ENCODE measurements at places on chromosomes 1 and 21.

DNA sequence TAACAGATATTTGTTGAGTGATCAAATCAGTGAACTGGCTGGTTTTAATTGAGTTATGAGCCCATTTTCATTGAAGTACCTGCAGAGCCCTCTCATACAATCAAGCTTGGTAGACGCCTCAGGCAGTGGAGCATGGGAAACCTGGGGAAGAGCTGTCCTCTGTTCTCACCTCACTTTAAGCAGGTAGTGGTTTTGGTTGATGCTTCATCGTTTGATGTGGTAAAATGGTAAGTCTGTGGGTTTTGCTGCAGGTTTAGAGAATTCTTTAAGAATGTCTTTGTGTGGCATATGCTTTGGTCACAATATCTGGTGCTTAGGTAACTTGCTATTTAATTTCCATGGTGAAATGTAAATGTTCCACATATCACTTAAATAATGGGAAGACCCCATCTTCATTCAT is 10.0 kb downstream of the LAMC1 start:
- no peak for DNase-seq

DNA sequence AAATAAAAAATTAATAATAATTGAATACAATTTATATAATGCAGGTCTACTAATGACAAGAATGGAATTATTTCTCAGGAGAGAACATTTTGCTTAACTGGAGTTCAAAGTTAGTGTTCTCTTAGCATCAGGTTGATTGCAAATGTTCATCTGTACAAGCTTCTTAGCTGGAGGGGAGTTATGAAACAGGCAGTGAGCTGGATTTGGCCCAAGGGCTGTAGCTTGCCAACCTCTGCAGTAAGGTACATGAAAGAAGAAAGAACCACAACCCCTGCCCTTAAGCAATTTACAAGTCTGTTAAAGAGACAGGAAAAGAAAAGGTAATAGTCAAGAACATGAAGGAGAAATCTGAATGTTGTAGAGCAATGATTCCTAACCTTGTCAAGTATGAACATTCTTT is 17.0 kb downstream of the LPGAT1 start:
- DNase-seq, result no peak

- no peak for DNase-seq
These were observed 40.4 kb upstream of the LDLRAP1 start for GRCh38 chr1:25502957-25503356.

GRCh38 chr1:17527036-17527914 is 12.2 kb upstream of the ARHGEF10L start:
- no peak for DNase-seq

DNA sequence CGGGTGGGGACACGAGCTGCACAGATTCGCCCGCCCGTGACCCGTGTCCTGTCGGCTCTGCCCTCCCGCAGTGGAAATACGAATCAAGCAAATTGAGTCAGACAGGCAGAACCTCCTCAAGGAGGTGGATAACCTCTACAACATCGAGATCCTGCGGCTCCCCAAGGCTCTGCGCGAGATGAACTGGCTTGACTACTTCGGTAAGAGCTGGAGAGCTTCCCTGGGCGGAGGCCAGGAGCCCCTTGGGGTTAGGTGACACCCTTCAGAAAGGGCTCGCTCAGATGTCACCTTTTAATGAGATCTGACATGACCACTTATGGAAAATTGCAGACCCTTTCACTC is 489 bp downstream of the CDCA8 start:
- no peak for DNase-seq

GRCh38 chr21:39863111-39863510 is 4.1 kb upstream of the PCP4 start:
- no peak for DNase-seq

- no peak for DNase-seq
These were observed 24.6 kb downstream of the MAPKAPK2 start for GRCh38 chr1:206709322-206709721.

- peak; percentile 9 for DNase-seq
These were observed 120.2 kb upstream of the KCNE2 start for GRCh38 chr21:34243562-34243961.

DNA sequence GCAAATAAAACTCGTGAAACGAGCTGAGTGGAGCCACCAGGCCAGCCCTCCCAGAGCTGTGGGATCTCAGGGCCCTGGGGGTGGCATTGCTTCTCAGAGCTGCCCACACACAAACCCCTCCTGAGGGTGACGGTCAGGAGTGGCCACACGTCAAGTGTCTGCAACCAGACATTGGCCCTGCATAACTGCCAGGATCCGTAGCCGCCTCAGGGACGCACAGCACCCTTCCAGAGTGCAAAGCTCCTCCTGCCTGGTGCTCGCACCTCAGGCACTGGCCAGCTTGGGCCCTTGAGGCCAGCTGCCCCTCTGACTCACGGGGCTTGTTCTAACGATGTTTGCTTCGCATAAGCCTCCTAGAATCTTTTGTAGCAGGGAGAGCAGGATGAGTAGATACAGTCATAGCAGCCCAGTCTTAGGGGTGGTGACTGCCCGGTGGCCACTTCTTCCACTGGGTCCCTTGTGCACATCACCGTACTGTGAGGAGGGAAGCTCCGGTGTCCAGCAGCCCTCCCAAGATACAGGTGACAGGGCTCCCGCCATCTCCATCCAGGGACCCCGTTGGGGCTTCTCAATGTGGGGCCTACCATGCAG is 5.0 kb downstream of the WNT3A start:
- no peak for DNase-seq

DNA sequence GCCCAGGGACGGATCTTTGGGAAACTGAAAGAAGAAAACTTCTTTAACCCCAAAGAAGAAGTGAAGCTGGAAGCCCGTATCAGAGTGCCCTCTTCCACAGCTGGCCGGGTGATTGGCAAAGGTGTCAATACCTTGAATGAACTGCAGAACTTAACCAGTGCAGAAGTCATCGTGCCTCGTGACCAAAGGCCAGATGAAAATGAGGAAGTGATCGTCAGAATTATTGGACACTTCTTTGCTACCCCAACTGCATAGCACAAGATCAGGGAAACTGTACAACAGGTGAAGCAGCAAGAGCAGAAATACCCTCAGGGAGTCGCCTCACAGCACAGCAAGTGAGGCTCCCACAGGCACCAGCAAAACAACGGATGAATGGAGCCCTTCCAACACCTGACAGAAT is 114.0 kb downstream of the NBPF12 start:
- no peak for DNase-seq

GRCh38 chr1:10860682-10861081 is 64.2 kb upstream of the CASZ1 start:
- no peak for DNase-seq

- no peak for DNase-seq
These were observed 79.1 kb upstream of the ARTN start for GRCh38 chr1:43854473-43854872.

DNA sequence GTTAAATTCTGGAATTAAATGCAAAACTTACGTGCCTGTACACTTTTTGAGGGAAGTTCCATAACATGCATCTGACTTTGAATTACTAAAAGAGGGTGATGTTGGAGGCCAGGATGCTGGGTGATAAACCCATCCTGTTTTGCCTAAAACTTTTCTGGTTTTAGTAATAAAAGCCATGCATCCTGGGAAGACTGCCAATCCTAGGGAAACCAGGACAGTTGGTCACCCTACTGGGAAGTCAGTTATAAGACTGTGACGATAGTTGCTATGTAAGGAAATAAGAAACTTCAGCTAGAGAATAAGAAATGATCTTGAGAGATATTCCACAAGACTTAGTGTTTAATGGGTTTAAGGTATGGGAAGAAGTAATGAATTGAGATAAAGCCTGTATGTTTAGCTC is 336.6 kb upstream of the LYPLAL1 start:
- no peak for DNase-seq

GRCh38 chr1:168731244-168731953 is 2.4 kb upstream of the DPT start:
- no peak for DNase-seq

GRCh38 chr1:239429163-239429562 is 42.8 kb downstream of the CHRM3 start:
- DNase-seq, result no peak

DNA sequence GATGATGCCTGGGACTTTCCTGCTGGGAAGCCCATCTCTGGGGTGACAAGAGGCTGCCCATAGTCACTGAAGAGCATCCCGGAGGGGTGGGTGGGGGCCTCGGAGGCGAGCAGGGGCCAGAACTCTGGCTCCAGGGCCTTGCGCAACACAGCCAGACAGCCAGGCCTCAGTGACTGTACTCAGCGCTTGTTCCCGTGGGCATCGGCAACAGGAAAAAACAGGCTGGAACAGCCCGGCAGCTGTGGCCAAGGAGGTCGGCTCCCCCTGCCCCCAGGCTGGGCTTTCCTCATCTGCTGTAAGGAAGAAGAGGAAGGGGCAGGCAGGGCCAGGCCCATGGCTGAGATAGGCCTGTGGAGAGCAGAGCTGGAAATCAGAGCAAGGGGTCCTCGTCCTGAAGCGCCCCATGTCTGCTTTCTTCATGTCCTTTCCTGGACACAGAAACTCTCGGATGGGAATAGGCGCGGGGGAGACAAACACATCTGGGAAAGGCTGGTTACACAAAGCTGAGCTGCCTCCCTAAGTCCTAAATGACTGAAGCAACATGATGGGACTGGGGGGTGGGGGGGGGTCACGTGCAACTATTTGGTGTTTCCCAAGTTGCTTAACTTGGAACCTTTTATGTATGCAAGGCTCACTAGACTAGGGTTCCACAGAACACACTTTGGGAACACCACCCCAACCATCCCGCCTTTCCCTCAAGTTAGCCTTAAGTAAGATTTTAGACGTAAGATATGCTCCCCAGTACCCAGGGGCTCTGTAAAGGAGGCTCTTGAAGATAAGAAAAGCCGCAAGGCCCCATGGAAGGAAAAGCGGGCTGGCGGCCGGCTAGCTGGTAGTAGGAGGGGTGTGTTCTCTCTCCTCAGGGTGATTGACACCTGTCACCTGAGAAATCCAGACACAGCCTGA is 30.7 kb downstream of the HSPG2 start:
- DNase-seq, result no peak

GRCh38 chr21:45390831-45391742 is 13.9 kb upstream of the COL18A1 start:
- no peak for DNase-seq

GRCh38 chr1:31013187-31013864 is 52.2 kb downstream of the PUM1 start:
- DNase-seq, result no peak

- DNase-seq, result no peak
These were observed 70.3 kb downstream of the SYF2 start for GRCh38 chr1:25161981-25162380.

DNA sequence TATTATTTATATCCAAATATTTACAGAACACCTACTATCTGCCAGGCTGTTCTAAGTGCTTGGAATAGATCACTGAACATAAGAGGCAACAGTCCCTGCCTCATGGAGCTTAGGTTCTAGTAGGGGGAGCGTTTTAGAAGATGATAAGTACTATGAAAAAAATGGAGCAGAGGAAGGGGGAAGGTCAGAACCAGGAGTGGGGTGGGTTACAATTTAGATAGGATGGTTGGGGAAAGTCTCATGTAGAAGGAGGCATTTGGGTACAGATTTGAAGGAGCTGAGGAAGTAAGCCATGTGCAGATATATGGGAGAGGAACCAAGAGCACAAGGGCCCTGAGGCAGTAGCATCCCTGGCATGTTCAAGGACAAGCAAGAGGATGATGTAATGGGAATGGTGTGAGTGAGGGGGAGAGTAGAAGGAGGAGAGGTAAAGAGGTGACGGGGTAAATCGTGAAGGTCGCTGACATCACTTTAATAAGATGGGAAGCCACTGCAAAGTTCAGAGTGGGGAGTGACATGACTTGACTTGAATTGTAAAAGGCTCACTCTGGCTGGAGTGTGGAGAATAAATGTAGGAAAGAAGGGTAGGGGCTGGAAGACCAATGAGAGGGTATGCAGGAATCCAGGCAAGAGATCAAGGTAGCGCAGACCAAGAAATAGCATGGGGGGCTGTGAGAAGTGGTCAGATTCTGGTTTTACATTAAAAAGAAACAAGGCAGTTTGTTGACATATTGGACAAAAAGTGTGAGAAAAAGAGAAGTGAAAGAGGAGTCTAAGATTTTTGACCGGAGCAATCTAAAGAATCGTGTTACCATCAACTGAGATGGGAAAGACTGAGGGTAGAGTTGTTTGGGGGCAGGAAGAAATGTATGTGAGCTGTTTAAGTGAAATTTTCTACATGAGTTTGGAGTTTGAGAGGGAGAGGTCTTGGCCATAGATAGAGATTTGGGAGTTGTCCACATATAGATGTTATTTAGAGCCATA is 92.6 kb downstream of the LPAR3 start:
- no peak for DNase-seq

DNA sequence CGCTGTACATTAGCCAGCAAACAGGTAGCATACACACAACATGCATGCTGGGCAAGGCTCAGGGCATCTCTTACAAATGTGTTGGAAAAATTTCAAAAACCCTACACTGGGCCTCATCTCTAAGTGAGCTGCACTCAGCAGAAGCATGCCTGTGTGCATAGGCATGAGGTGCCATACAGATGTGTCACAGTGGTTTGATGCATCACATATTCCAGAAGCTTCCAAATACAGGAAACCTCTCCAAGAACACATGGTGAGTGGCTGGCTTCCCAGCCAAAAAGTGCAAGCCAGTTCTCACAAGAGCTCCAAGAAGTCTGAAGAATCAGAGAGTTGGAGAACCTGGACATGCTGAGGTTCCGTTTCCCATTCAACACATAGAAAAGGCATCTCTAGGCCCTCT is 58.3 kb downstream of the CD46 start:
- no peak for DNase-seq

GRCh38 chr1:110411173-110411735 is 3.8 kb upstream of the LAMTOR5 start:
- DNase-seq, result no peak

- DNase-seq, result no peak
These were observed 56.8 kb upstream of the IRF2BP2 start for GRCh38 chr1:234666761-234667160.

DNA sequence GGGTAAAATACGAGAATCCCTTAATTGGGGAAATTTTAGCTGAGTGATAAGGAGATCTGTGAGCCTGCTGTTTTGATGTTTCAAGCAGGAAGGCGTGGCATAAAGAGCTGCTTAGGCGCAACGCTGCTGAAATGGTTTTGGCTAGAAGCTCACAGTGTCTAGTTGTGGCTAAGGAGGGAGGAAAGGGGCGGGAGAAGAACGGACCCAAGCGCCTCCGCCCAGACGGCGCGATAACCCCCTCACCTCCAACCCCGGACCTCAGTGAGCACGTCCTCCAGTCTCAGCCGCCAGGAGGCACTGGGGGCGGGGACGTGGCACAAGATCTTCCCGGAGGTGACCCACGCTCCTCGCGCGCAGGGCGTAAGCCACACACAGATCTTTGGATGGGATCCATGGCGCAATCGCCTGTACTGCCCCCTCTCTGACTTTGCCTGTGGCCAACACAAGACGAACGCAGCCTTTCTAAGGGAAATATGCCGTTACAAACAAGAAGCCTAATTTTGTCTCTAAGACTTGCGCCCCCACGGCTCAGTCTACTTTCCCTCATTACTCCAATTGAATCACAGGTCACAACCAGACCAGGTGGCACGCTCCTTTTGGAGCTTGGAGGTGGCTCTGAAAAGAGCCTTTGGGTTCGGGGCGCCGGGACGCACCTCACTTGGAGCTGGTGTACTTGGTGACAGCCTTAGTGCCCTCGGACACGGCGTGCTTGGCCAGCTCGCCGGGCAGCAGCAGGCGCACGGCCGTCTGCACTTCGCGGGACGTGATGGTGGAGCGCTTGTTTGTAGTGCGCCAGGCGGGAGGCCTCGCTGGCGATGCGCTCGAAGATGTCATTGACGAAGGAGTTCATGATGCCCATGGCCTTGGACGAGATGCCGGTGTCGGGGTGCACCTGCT is 23.4 kb upstream of the RNF187 start:
- DNase-seq, result no peak

Data from NCI-H1694 (cell line).